Stimulated activated CD8-positive, alpha-beta memory T cell treated with anti-CD3 and anti-CD28 coated beads, Interleukin-7, amount 100 ng/mL, for 1 hour (primary cell): ENCODE measurements at places on chromosomes 1 and 21.

- no peak for DNase-seq
Observed at GRCh38 chr1:42135426-42135825, 17.8 kb upstream of the GUCA2B start.

GRCh38 chr21:29114765-29115500 is 15.5 kb upstream of the MAP3K7CL start:
- no peak for DNase-seq

GRCh38 chr1:21308330-21308729 is 18.1 kb upstream of the ECE1 start:
- DNase-seq: no peak

- DNase-seq: no peak
Observed at GRCh38 chr1:11841245-11842153, 6.1 kb downstream of the NPPA start.

DNA sequence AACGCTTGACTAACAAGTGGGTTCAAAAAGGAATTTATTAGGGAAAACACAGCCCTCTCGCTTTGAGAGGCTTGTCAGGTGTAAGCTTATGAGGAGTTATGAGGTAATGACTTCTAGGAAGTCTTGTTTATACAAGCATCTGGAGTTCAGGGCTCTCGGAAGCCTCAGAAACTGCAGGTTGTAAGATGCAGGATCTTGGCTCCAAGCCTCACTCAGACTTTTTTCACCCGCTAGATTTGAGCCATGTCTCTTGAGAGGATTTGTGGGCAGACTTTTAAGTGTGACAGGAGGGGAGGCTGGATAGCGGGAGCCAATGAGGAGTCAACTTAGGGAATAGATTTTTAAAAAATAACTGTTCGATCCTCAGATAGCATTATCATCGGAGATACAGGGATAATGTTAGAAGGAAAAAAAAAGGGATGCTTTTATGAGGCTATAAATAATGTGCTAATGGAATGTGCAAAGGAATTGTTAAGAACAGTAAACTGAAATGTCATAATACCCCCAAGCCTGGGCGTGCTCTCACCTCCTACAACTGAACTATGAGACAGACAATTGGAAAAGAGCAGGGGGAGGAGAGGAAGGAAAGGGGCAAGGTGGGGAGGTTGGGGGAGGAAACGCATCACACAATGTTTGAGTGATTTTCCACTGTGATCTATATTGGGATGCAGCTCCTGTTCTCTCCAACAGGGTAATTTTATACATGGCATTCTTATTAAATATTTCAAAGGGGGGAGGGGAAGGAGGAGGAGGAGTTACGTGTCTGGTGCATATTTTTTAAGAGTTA is 107.4 kb upstream of the ESRRG start:
- DNase-seq: no peak

DNA sequence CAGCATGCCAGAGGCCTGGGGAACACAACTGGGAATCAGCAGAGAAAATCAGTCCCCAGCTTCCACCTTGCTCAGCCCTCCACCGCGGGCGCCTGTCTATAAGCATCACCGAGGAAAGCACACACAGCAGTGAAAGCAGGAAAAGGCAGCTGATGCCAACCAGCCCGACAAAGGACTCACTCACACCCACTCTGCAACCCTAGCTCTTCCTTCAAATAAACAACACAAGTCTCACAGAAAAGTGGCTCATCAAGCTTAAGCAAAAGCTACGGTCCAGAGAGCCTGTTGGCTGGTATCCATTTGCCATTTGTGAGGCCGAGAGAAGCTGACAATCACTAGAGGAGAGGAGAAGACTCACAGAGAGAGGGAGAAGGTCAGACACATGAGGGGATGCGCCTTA is 27.1 kb downstream of the MRAP start:
- no peak for DNase-seq

GRCh38 chr1:218787826-218788225 is 385.9 kb upstream of the LYPLAL1 start:
- no peak for DNase-seq

- DNase-seq: no peak
Observed at GRCh38 chr1:46077644-46078043, 54.8 kb downstream of the PIK3R3 start.

DNA sequence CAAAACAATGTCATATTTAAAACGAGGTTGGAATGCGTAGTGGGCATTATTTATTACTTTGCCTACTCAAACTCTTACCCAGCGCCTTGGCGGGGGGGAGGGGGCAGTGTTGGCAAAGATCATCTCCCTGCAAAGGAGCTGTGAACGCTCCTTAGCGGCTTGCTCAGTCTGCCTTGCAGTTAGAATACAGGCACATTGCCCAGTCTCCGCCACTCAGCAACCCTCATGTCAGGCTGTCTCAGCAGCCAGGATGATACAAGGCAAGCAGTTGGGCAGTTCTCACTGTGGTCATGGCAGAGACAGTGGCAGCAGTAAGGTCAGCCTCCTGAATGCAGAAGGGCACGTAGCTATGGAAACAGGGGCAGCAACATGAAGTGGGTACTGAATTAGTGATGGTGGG is 170.4 kb upstream of the KCNK2 start:
- DNase-seq: no peak

DNA sequence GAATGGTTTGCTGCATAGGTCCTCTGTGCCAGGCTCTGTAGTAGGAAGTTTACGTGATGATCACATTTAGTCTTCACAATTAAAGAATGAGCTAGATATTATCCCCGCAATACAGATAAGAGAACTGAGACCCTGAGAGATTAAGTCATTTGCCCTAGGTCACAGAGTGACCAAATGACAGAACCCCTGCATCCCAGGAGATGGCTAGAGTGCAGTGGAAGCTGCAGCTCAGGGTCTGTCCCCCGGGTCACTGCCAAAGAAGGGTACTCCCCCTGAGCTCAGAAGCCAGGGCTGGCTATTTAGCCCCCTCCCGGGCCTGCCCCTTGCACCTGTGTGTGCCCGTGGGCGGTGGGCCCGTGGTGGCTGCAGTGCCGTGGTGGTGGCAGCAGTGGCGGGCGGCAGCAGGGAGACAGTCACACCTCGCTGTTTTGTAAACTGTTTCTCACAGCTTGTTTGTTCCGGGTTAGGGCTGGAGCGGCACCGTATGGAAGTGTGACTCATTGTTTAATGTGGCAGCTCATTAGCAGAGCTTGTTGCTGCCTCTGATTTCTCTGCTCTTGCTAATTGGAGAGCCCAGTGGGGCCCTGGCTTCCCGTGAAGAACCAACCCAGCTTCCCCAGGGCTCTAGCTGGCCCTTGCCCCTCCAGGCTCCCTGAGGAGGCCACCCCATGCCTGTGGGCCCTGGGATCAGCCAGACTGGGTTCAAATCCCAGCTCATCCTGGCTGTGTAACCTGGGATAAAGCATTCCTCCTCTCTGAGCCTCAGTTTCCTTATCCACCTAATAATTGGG is 19.3 kb upstream of the FOXO6 start:
- DNase-seq: no peak

- DNase-seq: no peak
Observed at GRCh38 chr1:20997602-20998224, 179.0 kb downstream of the EIF4G3 start.

DNA sequence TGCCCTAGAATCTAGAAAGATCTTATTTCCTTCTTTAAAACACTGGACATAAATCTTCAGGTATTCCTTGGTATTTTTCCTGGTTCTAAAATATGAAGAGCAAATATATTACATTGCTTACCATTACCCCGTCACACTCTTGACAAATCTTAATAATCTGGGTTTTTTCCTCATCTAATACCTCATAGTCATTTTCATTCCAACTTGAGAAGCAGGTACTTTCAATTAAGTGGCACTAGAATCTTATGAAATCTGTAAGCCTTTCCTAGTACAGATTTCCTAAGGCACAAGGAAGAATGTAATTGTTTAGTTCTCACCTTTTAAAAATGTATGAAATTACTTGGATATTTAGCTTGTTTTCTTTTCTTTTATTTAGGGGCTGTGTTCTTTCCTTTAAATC is 481.5 kb upstream of the ZRANB2 start:
- no peak for DNase-seq

- no peak for DNase-seq
Observed at GRCh38 chr21:33490991-33491372, 534 bp downstream of the DNAJC28 start.

GRCh38 chr1:115436596-115436995 is 98.5 kb upstream of the NGF start:
- no peak for DNase-seq

DNA sequence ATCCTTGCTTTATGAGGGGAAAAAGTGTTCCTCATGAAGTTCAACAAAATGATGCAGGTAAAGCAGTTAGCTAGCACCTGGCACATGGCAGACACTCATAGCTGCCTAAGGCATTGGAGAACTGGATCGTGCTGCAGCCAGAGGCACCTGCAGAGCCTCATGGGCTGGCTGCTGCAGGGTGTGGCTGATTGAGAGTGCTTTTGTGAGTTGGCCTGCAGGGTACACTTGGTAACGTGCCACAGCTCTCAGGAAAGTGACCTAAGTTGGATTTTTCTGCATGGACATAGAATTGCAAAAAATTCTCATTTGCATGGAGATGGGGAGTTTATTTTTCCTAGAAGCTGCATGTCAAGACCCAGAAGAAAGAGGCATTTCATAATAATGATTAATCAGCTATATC is 31.6 kb upstream of the IL20 start:
- DNase-seq: no peak

- DNase-seq: no peak
Observed at GRCh38 chr1:27298632-27299384, 23.2 kb upstream of the TMEM222 start.

DNA sequence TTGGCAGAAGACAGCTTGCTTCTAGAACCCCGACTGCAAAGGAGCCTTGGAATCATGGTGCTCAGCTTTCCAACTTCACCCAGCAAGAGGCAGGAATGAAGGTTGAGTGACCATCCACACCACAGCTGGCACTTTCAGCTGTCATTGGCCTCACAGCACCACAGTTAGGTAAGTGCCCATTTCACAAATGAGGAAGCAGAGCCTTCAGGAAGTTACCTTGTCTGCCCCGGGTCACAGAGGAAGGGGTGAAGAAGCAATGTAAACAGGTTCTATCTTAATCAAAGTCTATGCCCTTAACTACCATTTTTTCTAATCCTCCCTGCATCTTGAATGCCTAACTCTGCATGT is 156.0 kb downstream of the GLUL start:
- DNase-seq: no peak

DNA sequence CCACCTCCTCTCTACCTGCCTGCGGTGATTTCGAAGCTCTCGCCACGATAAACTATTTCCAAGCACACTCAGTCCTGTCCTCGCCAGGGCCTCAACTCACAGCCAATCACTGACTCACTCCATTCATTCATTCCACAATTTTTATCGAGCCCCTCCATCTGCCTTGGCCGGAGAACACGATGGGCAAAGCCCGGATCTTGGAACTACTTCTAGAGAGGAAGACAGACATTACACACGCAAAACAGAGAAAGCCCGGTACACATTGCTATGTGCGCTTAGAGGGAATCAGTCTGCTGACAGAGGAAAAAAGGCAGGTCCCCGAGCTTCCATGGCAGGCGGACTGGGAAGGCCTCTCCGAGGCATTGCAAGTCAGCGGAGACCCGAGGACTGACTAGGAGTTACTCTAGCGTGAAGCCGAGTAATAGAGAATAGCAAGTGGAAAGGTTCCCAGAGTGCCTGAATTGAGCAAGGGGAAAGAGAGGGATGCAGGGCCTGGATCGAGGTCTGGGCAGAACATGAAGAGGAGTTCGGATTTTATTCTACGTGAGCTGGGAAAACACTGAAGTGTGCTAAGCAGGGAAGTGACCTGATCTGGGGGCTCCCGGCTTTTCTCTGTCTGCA is 54.2 kb upstream of the DNAJC6 start:
- DNase-seq: no peak

DNA sequence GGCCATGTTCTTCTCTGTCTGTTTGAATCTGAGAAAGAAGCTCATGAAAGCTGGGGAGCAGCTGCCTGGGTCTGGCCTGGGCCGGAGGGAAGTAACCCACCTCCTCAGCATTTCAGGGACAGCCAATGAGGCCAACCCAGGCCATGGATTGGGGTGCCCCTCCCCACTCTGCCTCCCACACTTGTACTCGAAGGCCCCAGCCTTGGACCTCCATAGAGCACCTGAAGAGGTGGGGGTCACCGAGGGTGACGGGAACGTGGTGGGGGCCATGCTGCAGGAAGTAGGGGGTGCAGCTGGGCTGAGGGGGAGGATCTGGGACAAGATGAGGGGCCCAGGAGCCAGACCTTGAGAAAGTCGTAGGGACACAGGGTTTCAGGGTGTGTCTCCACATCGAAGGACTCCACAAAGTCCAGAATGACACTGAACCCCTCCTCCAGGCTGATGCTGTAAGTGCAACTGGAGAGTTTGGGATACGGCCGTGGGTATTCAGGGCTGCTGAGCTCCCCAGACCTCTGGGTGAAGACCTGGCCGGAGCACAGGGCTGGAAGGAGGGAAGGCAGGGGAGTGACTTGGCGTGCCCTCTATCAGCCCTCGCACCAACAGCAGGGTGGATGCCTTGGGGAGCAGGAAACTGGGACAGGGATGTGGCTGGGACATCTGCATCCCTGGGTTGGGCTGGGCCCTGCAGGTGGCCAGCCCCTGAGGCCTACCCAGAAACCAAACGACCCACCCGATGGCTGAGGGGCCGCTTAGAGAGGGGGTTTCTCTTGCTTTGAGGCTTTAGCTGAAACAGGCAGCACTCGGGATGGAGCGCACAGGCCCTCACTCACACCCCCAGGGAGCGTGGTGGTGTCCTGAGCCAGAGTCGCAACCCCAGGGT is 3.8 kb downstream of the MASP2 start:
- no peak for DNase-seq
